ENCODE measurements at places on chromosomes 1 and 21.

DNA sequence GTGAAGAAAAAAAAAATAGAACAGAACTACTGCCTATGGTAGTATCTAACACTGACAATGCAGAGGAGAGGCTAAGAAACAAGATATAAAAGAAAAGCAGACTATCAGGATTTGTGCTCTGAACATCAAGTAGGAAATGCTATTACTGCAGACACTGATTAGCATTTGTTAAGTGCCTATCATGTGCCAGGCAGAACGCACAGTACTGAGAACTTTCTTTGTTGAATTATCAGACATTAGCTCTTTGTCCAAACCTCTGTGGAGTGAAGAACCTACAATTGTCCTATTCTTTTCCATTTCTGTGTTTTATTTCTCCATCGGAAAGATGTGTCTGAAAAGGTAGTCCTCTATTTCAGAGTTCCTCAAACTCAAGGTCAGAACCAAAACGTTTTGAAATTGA, 30.5 kb upstream of the DISP1 start:
- DNase-seq: no peak

DNA sequence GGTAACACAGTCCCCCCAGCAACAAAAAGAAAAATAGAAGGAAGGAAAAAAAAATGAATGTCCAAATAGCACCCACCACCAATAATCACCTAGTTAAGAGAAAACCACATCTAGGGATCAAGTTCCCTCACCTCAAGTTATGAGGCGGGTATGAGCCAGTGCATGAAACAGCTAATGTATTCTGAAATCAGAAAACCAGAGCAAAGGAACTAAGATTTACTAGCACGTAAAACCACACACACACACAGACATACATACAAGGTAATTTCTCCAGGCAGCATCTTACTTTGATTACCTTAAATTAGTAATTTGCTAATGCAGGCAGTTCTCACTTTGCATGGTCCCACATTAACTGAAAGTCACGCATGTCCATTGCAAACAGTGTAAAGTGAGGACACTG, 109.8 kb downstream of the HLCS start:
- no peak for DNase-seq

DNA sequence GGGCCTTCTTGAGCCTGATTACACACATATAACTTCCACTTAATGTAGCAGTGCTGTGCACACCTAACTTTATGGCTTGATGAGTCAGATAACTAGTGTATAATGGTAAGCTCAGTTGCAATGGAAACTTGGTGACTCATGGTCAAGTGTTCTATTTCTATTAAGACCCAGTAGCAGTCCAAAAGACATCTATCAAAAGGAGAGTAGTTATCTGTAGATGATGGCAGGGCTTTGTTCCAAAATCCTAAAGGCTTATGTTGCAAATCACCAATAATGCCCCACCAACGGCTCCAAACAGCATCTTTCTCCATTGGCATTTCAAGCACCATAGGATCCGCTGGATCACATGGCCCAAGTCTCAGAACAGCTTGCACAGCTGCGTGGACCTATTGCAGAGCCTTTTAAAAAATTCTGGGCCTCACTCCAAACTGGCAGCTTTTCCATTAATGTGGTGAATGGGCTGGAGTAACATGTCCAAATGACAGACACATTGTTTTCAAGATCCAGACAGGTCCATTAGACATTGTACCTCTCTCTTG, 566.8 kb upstream of the USP24 start:
- DNase-seq: no peak

- peak; percentile 51 for DNase-seq
These were observed 50.2 kb upstream of the DNAH14 start for GRCh38 chr1:224879162-224879803.

- DNase-seq: no peak
These were observed 3.6 kb downstream of the YBEY start for GRCh38 chr21:46289655-46290179.

GRCh38 chr1:150233359-150234308, 2.3 kb downstream of the ANP32E start:
- DNase-seq: peak; percentile 73
